ENCODE measurements at places on chromosomes 4 and X. TPM values are rescaled to one million over a fixed set of nuclear protein-coding genes. Genes with fewer than 3 reads are reported as not detected.

Gene GC
- total RNA-seq: not detected

Gene NAA11
- not detected for total RNA-seq

Gene CD40LG
- not detected for total RNA-seq

Gene TACR3
- not detected for total RNA-seq

Gene TEX13C
- total RNA-seq: not detected

Gene CTAG1B
- total RNA-seq: not detected

Data from right atrium auricular region (tissue), 2 donors.